Natural killer cell (primary cell): ENCODE measurements at places on chromosomes 7 and 10.

- no peaks in the 10 kb centered on the region for H3K27me3 ChIP-seq
- no peak overlapping the region for H3K27ac ChIP-seq
- no peaks in the 10 kb centered on the region for H3K4me1 ChIP-seq
- DNase-seq, result no peak
- H3K36me3 ChIP-seq, result no peaks in the 10 kb centered on the region
- H3K4me3 ChIP-seq, result no peak overlapping the region
Measured at GRCh38 chr10:112911206-112911605, 38.8 kb upstream of the TCF7L2 start.

- no peak overlapping the region for H3K4me3 ChIP-seq
- no peak overlapping the region for H3K27ac ChIP-seq
- no peaks in the 10 kb centered on the region for H3K4me1 ChIP-seq
Measured at GRCh38 chr7:158143196-158144120, 444.2 kb downstream of the PTPRN2 start.

DNA sequence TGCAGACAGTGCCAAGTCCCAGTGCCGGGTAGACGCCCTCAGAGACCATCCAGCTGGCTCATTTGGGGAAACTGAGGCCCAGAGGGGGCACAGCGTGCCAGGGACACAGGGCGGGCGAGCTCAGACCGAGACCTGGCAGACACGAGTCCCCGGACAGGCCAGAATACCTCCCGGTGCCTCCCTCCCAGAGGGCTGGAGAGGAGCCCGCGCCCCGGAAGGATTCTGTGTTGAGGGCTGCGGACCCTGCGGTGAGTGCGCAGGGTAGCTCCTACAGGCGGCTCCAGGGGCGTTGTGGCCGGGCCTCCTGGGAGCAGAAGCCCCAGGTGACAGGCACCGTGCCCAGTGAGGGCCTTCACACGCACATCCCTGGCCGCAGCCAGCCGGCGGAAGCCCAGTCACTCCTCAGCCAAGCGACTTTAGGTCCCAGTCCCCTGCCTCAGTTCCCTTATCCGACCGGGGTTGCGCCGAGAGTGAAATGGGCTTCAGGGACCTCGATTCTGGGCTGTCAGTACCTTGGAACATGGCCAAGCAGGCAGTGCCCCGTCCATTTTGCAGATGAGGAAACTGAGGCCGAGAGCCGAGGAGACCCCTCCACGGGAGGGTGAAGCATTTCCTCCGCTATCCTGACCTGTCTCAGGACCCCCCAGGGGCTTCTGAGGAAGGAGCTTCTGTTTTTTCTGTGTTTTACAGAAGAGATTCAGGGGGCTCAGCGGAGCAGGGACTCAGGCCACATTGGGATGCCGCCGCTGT, 73.6 kb downstream of the ELFN1 start:
- H3K4me1 ChIP-seq, result peaks cover 70% of the 10 kb centered on the region
- no peaks in the 10 kb centered on the region for H3K36me3 ChIP-seq
- DNase-seq, result no peak
- H3K27ac ChIP-seq, result no peak overlapping the region

- H3K4me1 ChIP-seq, result no peaks in the 10 kb centered on the region
- no peak for DNase-seq
- no peak overlapping the region for H3K27ac ChIP-seq
- no peaks in the 10 kb centered on the region for H3K36me3 ChIP-seq
Measured at GRCh38 chr7:13055732-13056368, 368.4 kb downstream of the ARL4A start.

- no peaks in the 10 kb centered on the region for H3K36me3 ChIP-seq
- no peaks in the 10 kb centered on the region for H3K27me3 ChIP-seq
- DNase-seq, result no peak
- peaks cover 5% of the 10 kb centered on the region for H3K4me1 ChIP-seq
Measured at GRCh38 chr10:11424456-11425295, 186.8 kb downstream of the USP6NL start.

DNA sequence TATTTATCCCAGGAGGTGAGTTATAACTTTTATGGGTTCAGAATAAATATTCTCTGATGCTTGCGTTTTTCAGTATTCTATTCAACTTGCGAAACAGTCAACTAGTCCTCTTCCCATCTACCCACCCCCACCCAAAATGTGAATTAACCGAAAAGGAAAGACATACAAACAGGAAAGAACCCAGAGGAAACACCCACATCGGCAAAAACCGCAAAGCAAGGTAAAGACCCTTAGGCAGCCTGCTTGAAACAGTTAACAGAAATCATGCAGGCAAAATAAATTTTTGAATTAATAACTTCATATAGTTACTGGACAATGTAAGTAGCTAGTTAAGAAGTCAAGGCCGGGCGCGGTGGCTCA, 5.4 kb downstream of the ZC3HAV1 start:
- H3K4me3 ChIP-seq, result peak overlapping the region; percentile 23
- peaks cover 2% of the 10 kb centered on the region for H3K36me3 ChIP-seq
- H3K27me3 ChIP-seq, result no peaks in the 10 kb centered on the region
- peak overlapping the region; percentile 89 for H3K27ac ChIP-seq

- H3K27ac ChIP-seq, result peak overlapping the region; percentile 75
- H3K27me3 ChIP-seq, result no peaks in the 10 kb centered on the region
- no peaks in the 10 kb centered on the region for H3K36me3 ChIP-seq
- peak overlapping the region; percentile 94 for H3K4me3 ChIP-seq
Measured at GRCh38 chr7:99325001-99325493, 651 bp upstream of the ARPC1A start.

DNA sequence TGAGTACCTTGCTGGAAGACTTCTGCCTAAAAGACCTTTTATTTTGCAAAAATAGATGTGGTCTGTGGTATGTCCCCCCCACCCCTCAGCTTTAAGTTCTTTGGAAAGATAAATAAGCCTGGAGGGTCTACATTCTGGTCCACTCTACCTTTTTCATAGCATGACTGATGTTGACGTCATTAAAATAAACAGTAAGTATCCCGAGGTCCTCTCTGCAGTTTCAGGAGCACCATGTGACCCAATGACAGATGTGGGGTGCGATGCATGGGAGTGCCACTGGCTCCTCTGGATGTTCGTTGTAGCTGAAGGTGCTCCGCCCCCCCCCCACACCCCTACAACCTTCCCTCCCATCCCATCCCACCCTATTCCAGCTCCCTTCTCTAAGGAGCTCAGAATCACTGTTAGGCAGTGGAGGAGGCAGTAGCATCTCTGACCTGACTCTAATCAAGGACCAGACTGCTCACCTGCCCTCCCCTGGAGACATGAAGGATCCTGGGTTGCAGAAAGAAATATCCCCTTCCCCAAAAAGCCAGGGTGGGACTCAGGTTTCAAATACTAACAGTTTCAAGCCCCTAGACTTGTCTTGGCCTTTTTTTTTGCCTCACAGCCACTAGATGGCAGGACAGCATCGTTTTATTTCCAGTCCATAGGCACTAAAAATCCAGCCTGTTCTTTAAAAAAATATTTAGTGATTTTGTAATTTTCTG, 25.1 kb downstream of the CASP7 start:
- H3K27me3 ChIP-seq, result no peaks in the 10 kb centered on the region
- peaks cover 5% of the 10 kb centered on the region for H3K36me3 ChIP-seq
- H3K27ac ChIP-seq, result no peak overlapping the region
- DNase-seq, result no peak
- H3K4me3 ChIP-seq, result no peak overlapping the region

DNA sequence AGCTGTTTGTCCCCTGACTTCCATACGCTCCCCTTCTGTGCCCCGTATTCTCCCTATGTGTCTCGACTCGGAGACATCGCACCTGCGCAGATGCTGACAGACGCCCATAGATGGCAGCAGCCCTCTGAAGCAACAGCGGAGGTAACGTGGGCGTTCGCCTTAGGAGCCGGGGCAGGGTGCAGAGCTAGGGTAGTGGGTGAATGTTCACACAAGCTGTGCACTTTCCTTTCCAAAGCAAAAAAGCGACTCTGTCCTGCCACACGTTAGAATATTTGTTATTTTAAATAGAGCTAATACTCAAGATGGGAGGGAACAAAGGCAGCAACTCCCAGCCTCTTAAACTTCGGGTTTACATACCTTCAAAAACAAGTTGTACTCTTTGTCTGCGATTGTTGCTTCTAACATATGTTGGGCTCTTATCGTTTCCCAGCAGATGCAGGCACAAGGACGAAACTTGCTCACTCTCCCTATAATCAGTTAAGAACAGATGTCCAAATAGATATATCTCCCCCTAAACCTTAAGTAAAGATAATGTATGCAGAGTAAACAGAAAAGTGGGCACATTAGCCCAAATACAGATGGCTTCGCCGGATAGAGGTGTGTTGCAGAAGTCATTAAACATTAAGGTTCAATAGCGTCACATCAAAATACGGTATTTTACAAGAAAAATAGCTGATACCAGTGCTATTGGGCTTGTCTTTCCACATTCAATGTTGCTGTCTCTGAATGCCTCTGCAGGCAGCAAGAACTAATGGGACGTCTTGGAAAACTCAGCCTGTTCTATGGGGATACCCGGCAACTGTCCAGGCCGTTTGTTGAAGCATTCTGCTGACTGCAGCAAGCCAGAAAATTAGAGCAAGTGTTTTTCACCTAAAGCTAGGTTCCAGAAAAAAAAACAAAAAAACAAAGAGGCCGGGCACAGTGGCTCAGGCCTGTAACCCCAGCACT, 340.3 kb upstream of the PRKCQ start:
- H3K27me3 ChIP-seq, result no peaks in the 10 kb centered on the region
- H3K27ac ChIP-seq, result no peak overlapping the region
- H3K36me3 ChIP-seq, result no peaks in the 10 kb centered on the region
- peak; percentile 88 for DNase-seq

- no peaks in the 10 kb centered on the region for H3K36me3 ChIP-seq
- no peak for DNase-seq
- H3K4me3 ChIP-seq, result no peak overlapping the region
- no peak overlapping the region for H3K27ac ChIP-seq
- peaks cover 11% of the 10 kb centered on the region for H3K4me1 ChIP-seq
Measured at GRCh38 chr7:50276483-50276882, 28.0 kb upstream of the IKZF1 start.

GRCh38 chr7:134355004-134355525, 38.3 kb upstream of the SLC35B4 start:
- H3K27ac ChIP-seq, result no peak overlapping the region
- DNase-seq, result no peak
- no peak overlapping the region for H3K4me3 ChIP-seq
- no peaks in the 10 kb centered on the region for H3K27me3 ChIP-seq

- no peaks in the 10 kb centered on the region for H3K4me1 ChIP-seq
- H3K36me3 ChIP-seq, result no peaks in the 10 kb centered on the region
- H3K27ac ChIP-seq, result no peak overlapping the region
- H3K27me3 ChIP-seq, result no peaks in the 10 kb centered on the region
Measured at GRCh38 chr7:117064688-117065087, 111.4 kb downstream of the ST7 start.

- no peaks in the 10 kb centered on the region for H3K36me3 ChIP-seq
- peaks cover 75% of the 10 kb centered on the region for H3K27me3 ChIP-seq
- H3K27ac ChIP-seq, result no peak overlapping the region
- peaks cover 20% of the 10 kb centered on the region for H3K4me1 ChIP-seq
Measured at GRCh38 chr10:117163061-117163953, 25.2 kb upstream of the VAX1 start.

DNA sequence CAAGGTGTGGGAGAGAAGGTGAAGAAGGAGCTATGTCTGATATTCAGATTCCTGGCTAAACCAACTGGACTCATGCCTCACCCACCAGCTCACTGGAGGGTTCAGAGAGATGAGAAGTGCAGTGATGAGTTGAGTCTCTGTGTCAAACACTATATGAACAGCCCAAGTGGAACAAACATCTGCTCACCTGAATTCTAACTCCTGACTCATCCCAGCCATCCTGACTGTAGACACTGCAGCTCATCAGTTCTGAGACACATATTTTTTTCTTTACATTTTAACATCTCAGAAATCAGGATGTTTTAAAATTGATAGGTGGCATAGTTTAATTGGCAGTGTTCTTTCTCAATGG, 27.3 kb downstream of the GSDME start:
- H3K27ac ChIP-seq, result no peak overlapping the region
- no peaks in the 10 kb centered on the region for H3K4me1 ChIP-seq
- H3K27me3 ChIP-seq, result no peaks in the 10 kb centered on the region
- DNase-seq, result no peak

DNA sequence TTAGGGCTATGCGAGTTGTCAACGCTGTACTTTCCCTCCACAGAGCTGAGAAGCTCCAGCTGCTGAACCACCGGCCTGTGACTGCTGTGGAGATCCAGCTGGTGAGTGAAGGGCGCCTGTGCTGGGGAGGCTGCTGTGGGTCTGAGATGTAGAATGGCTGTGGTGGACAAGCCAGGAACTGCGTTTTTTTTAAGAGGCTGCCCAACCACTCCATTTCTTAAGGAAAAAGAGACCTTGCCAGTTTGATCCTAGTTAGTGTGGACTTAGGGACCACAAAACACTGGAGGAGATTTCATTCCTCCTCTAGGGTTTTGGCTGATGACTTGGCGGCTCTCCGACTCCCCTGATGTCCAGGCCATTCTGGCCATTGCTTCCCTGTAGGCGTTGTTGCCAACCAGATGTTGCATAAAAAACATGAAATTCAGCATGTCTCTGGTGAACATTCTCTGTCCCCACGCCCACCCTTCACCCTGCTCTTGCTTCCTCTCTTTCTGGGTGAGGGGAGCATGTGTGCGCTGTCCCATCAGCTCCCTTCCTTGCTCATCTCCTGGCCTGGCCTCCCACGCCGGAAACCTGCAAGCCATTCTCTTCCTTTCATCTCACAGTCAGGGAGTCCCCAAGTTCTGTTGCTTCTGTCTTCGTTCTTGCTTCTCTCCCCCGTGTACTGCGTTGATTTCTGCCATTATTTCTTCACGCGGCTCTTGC, 30.9 kb downstream of the CRCP start:
- H3K4me1 ChIP-seq, result peaks cover 28% of the 10 kb centered on the region
- H3K4me3 ChIP-seq, result no peak overlapping the region
- no peak overlapping the region for H3K27ac ChIP-seq
- H3K36me3 ChIP-seq, result peaks cover 50% of the 10 kb centered on the region
- H3K27me3 ChIP-seq, result no peaks in the 10 kb centered on the region

GRCh38 chr10:117431160-117431559, 55.9 kb upstream of the PDZD8 start:
- peaks cover 7% of the 10 kb centered on the region for H3K4me1 ChIP-seq
- H3K27ac ChIP-seq, result no peak overlapping the region

GRCh38 chr10:100970076-100970913, 991 bp downstream of the SEMA4G start:
- peaks cover 14% of the 10 kb centered on the region for H3K4me1 ChIP-seq
- DNase-seq, result peak; percentile 66
- no peaks in the 10 kb centered on the region for H3K27me3 ChIP-seq
- H3K27ac ChIP-seq, result no peak overlapping the region
- H3K4me3 ChIP-seq, result no peak overlapping the region

GRCh38 chr10:127346604-127347003, 150.2 kb upstream of the INSYN2A start:
- no peaks in the 10 kb centered on the region for H3K4me1 ChIP-seq
- H3K27me3 ChIP-seq, result no peaks in the 10 kb centered on the region
- no peaks in the 10 kb centered on the region for H3K36me3 ChIP-seq
- no peak overlapping the region for H3K27ac ChIP-seq
- DNase-seq, result no peak
- no peak overlapping the region for H3K4me3 ChIP-seq

DNA sequence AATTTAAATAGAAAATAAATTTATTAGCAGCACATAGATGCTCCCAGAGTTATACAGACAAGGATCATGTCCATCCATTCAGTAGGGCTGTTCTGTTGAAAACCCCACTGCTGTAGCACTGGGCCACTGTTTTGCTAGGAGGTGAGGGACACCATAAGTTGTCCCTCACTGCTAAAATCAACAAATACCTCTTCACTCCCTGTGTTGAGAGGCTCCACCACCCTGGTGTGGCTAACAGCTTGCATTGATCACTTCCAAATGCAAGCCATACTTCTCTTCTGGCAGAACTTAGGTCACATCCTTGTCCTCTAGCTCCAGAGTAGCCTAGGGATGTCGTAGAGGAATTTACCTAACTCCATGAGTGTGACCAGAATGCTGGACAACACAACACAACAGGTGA, 55.4 kb downstream of the MDFIC start:
- no peak overlapping the region for H3K4me3 ChIP-seq
- peaks cover under 1% of the 10 kb centered on the region for H3K4me1 ChIP-seq
- H3K27me3 ChIP-seq, result no peaks in the 10 kb centered on the region
- peaks cover 7% of the 10 kb centered on the region for H3K36me3 ChIP-seq
